ENCODE measurements at places on chromosomes 2 and 18.

GRCh38 chr2:17644997-17645720 lies 104.7 kb downstream of the VSNL1 start:
- DNase-seq: no peak

- DNase-seq: no peak
Measured at GRCh38 chr2:65122313-65122712, 7.6 kb downstream of the RAB1A start.

- DNase-seq: no peak
Measured at GRCh38 chr2:235083822-235084221, 132.0 kb downstream of the SH3BP4 start.

- no peak for DNase-seq
Measured at GRCh38 chr18:79798346-79798998, 734 bp downstream of the KCNG2 start.

DNA sequence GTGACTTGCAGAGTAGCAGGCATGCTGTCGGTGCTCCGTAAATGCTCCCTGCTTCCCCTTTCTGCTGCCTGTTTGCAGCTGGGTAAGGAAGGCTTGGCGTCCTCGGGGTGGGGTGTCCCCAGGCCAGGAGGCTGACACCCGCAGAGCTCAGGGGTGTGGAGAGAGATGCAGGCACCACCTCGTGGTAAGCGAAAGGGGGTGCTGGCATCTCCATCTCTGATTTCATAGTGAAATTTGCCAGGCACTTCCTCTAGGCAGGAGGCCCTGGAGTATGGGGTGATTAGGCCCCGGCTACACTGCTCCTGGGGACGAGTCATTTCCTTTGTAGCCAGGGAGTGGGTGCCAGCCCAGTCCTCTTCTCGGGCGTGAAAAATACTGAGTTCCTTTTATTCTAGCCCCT lies 160.4 kb downstream of the KLHL29 start:
- DNase-seq: no peak

GRCh38 chr2:142678164-142678563 lies 199.3 kb upstream of the KYNU start:
- no peak for DNase-seq

DNA sequence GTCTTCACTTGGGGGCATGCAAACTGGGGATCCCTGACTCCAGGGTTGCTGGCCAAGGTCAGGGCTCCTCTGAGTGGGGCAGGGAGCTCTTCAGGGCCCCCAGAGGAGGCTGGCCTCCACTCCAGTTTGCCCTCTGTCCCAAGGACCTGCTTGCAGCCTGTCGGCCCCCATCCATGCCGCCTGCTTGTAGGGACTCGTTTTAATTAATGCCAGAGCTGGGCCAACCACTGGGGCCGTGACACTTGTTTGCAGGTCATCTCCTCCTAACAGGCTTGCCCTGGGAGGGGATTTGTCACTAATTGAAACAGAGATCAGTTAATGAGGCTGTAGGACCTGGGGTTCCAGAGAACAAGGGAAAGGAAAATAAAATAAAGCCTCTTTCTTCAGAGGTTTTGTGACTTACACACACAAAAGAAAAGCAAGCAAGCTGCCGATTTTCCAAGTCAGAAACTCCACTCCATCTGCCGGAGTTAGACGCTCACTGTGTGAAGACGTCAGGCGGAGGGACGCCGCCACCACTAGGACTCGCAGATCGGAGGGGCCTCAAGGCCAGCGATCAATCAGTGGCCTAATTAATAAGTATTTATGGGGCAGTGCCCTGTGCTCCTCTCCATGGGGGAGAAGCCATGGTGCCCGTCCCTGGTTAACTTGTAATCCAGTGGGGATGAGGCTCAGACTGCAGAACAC lies 75.9 kb downstream of the SFXN5 start:
- no peak for DNase-seq

DNA sequence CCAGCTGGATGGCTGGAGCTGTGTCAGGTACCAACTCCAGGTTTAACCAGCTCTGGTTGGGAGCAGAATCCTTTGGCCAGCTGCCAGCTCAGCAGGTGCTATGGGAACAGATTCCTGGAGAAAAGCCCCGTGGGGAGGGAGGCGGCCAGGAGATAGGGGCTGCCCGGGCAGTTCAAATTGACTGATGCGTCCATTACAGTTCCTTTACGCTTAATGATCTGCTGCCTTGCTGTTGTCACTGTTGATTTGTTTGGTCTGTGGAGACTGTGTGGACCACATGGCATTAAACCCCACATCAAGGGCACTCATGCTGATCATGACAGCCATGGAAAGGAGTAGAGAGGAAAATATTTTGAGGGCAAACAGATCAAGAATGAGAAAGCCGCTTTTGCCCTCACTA lies 200.0 kb downstream of the TSN start:
- DNase-seq: no peak

DNA sequence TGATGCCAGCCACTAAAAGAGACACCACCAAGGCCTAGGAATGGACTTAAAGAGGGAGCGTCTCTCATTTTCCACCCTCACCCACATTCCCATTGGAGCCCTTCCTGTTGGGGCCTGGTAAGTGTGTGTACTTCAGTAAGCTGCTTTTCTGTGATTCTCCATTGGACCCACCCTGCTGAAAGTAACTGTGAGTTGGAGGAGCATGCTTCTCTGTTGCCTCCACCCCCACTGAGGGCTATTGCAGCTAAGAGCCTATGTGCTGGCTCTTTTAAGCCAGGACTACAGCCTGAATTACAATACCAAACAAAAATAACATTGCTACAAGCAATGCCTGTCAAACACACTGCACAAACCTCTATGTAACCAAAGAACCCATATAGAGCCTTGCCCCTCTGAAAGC lies 81.1 kb downstream of the TRABD2A start:
- DNase-seq: no peak

DNA sequence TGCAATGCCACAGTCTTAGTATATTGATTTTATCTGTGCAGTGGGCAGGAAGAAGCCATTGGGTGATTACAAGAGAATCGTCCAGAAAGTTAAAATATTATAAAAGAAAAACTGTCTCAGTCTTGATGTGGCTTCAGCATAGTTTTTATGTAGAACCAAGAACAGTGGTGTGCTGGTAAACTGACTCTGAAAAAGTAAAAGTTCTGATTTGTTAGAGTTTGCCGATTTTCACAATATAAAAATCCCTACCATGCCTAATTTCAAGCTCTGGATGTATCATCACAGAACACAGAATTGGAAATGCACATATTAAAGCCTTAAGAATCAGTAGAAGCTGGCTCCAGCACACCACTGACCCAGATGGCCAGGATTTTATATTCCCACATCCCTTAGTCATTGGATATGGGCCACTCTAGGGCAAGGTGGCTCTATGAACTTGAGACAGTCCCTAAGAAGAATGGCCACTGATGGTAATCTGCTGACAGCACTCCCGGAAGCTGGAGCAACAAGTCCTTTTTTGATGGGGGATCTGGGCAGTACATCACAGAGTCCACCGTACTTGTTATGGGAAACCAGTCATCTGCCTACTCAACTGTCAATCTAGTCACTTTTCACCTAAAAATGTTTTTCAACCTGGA lies 9.3 kb upstream of the PLEKHM3 start:
- no peak for DNase-seq

DNA sequence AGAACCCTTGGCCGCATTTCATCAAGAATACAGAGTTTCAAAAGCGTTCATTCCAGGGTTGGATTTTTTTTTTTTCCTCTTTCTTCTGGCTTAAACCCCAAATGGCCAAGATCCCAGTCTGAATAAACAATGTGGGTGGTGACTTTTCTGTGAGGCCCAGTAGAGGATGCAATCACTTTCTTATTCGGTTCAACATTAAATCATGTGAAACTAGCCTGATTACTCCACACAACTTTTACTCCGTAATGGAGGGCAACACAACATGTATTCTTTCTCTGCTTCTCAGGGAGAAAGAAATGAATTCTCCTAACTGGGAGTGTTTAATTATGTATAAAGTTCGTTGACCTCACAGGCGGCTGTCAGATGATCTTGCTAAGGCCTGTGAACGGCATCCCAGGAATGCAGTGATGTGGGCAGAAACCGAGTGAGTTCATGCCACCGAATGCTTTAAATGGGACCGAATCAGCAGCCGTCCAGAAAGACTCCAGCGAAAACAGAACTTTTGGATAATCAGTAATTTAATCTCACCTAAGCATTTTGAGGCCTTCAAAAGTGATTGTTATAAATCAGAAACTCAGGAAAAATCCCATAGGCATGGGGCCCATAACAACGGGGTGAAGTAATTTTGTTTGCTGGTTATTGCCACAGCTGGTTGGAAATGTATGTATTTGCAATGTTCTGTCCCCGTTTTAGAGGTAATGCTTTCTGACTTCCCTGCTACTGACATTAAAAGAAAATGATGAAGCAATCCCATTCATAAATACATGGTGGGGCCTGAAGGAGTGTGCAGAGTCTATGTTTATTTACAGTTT lies 81.5 kb downstream of the BCL2 start:
- no peak for DNase-seq

- DNase-seq: no peak
Measured at GRCh38 chr18:42178376-42179080, 223.5 kb downstream of the PIK3C3 start.

DNA sequence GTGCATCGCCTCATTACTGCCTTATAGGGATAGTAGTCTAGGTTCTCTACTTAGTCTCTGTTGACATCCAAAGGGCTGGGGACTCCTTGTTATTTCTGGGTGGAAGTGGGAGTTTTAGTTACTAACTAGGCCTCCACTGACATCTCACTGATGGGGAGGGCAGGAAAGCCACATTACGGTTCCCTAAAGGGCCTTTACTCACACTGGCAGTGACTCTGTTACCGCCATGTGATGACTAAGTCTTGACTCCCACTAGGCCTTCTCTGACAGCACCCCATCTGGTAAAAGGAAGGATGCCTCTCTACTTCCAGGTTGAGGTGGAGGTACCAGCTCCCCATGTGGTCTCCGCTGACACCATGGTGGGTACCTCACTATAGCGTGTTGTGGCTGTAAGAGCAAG lies 14.0 kb upstream of the BCL2L11 start:
- no peak for DNase-seq

DNA sequence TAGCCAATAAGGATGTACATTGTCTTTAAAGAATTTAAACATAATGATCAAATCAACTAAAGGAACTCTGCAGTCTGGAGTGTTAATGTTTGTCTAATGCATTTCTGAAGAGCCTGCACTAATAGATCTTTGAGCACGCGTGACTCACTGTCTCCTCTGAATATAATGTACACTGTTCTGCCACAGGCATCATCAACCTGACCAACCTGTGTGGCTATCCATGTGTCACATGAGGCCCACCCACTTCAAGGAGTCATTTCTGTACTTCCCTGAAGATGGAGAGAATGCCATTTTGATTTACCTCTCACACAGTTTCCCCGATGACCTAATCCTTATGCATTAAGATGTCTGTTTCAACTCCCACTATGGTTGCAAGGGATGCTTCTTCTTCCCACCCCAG lies 434.0 kb upstream of the SPHKAP start:
- DNase-seq: no peak

DNA sequence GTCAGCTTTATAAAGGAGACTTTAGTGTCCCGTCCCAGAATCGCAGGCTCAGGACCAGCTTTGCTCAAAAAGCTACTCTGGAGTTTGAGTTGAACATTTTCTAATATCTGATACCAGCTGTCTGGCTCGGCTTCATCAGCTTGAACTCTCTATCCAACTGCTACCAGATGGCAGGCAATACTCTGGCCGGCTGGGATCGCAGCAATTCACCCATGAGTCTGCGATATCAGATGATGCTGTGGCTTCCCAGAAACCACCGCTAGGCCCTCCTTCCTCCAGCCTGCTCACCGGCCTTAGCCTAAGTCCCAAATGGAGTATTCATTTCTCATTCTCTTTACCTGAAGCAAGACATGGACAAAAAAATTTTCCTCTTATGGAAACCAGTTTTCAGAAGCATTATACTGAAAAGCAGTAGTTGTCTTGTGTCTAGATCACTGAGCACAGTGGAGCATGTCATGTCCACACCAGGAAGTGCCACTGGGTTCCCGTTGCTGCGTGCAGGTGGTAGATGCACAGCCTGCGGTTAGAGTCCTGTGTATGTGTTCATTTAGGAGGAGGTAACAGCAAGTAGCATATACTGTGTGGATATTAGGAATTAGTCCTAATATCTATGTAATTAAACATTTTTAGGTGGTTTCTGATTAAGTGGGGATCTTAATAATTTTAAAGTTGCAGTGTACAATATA lies 162.0 kb upstream of the SOX11 start:
- no peak for DNase-seq

DNA sequence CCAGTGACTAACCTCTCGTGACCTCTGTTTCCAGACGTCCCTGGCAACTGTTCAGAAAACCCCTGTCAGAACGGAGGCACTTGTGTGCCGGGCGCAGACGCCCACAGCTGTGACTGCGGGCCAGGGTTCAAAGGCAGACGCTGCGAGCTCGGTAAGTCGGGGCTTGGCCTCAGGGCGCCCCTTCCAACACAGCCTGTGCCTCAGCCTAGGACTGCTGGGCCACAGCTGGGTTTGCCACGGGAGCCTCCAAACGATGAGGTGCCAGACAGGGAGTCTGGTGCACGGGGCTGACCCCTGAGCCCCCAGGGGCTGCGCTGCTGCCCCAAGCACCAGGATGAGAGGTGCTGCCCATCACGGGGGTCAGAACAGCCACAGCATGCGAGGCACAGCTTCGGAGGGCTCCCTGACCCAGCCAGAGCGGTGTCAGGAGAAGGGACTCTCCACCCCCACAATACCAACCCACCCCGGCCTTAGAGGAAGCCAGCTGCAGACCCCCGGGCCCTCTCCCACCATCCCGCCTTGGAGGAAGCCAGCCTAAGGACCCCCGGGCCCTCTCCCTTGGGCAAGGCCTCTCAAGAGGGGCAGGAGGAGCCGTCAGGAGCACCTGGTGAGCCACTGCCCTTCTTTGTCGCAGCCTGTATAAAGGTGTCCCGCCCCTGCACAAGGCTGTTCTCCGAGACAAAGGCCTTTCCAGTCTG lies 20.3 kb downstream of the MTERF4 start:
- no peak for DNase-seq

- DNase-seq: no peak
Measured at GRCh38 chr2:129864719-129865118, 114.7 kb upstream of the RAB6C start.

GRCh38 chr2:165720511-165720910 lies 73.5 kb downstream of the GALNT3 start:
- DNase-seq: no peak

GRCh38 chr2:136809998-136810397 lies 44.7 kb downstream of the THSD7B start:
- DNase-seq: no peak

GRCh38 chr2:86645752-86646151 lies 22.1 kb upstream of the RNF103 start:
- DNase-seq: no peak

DNA sequence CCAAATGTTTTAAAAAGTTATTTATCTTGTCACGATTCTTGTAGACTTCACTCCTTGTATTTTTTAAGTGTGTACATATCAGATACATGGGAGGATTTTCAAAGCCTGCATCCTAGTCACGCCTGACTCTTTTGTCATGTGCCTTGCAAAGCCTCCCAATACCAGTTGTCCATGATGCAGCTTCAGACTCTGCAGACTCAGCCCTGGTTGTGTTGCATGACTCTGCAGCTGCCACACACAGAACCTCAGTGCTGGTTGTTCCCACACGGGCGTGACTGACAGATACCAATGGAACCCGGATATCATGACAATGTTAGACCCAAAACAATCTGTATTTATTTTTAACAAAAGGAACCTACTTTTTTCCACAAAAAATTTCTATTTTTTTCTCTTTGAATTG lies 38.2 kb downstream of the TPO start:
- no peak for DNase-seq

- no peak for DNase-seq
Measured at GRCh38 chr2:46435796-46436360, 43.5 kb upstream of the TMEM247 start.

- no peak for DNase-seq
Measured at GRCh38 chr2:207252979-207253645, 87.4 kb upstream of the KLF7 start.

Data from activated T-cell treated with anti-CD3 and anti-CD28 coated beads for 48 hours (primary cell).